HFFc6 (cell line): ENCODE measurements at places on chromosomes 1 and 21.

DNA sequence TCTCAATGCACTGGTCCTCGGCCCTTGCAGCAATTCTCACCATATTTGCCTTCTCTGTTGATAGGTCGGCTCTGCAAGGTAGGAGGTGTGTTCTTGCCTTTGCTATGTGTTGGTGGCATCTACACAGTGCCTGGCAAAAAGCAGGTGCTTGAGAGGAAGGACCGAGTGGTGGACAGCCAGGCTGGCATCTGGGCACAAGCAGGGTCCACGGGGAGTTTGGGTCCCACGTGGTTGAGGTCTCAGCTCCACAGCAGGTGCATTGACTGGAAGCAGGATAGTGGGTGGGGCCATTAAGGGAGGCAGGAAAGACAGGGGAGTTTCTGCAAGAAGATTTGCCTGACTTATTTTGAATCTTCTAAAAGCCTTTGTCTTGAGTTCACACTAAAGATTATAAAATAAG lies 81.2 kb upstream of the WNT4 start:
- DNase-seq: no peak

GRCh38 chr1:207806531-207807325 lies 54.9 kb downstream of the CD46 start:
- DNase-seq: peak; percentile 49

DNA sequence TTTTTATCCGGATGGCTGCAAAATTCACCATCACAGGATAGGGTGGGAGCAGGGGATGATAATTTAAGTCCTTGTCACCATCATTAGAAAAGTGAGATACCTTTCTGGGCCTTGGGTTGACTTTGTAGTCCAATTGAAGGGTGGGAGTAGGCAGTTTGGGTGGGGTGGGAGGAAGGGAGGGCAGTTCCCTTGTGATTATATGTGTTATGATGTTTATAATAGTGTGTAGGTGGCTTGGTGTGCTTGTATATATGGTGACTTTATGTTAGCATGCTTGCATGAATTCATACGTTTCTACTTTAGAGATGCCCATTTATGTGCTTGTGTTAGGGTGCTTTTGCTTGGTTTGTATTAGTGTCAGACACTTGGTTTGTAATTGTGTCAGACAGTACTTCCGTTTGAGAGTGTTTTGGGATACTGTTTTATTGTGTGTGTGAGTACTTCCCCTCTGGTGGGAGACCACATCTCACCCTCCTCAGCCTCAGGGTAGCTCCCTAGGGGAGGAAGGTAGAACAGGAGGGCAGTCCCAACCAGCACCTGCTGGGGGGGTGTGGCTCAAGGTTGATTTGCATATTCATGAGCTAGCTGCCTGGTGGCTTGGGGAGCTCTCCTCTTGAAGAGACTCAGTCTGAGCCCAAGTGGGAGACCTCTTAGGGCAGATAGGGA lies 6.3 kb upstream of the POU3F1 start:
- DNase-seq: no peak

DNA sequence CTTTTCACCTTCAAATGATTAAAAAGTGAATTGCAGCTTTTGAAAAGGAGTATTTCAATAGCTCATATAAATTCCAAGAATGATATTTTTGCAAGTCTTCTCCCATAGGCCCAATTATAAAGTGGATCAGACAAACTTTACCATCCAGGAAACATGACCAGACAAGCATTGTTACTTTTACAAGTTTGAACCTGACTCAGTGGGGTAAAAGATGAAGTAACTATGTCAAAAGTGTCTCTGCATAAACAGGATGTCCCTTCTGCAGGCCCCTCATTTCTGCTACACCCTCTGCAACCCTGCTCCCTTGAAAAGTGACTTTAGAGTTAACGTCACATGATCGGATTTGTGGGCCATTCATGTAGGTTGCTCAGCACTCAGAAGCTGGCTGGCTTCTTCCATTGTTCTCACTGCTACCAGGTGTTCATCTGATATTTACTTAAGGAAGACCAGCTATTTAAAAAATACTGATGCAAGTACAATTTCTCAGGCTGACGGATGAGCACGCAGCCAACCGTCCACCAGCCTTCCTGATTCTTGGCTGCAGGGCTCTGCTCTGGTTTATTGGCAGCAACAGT lies 32.3 kb downstream of the URB1 start:
- no peak for DNase-seq

DNA sequence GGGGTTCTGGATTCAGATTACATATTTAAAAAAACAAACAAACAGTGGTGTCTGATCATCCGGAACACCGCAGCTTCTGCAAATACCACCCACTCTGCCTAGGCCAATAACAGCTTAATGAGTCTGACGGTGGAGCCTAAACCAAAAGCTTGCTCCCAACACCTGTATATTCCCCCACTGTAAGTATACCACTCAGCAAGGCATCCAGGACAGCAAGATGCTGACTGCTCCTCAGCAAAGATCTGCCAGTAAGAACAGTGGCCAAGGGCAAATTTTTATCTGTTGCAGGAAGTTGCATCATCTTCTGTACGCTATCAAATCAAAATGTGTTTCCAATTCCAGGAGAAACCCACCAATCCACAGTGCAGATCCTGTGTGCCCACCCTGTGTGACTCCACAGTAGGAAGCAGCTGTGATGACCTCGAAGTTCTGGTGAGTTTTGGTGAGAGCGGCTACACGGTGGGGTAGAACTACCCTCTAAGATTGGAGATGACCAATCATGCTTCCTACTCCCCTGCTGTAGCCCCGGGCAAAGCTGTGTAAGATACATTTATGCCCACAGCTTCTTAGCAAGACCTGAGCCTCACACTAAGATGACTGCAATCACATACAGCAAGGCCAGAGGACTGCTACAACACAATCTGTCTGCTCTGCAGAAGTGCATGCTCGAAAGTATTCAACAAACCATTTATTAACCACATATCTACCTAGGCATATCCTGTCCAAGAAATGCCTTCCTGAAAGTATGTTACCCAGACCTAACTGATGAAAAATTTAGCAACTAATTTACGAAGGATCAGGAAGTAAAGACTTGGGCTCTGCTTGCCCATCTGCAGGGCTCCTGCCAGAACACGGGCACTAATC lies 30.5 kb downstream of the SIPA1L2 start:
- DNase-seq: no peak

- DNase-seq: no peak
These were observed 1.6 kb upstream of the PAQR7 start for GRCh38 chr1:25877155-25877554.

DNA sequence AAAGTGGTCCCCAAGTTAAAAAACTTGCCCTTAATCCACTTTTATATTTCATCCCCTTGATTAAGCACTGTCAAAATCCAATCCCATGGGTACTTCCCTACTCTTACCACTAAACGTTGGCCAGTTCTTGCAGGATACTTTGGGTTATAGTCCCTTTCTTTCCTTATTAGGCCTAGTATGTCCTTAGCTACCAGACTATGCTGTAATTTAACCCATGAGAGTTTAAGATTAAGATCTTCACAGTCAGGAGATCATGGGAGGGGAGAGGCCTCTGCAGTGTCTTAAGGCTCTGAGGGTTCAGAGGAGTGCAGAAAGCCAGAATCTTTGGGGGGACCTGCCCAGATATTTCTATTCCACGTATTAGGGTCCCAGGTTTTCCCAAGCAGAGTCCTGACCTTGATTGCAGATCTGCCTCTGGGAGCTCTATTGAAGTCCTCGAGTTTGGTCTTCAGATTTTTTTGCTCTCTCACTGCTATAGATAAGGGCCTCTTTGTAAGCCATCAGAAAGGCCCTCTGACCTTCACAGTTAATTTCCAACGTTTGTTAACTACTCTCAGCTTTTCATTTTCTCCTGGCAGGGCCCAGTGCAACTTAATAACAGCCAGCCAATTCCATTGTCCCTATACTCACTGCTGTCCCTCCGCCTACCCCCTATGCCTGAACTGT lies 9.0 kb upstream of the CGN start:
- no peak for DNase-seq

GRCh38 chr21:23217597-23217996 lies 2219.4 kb downstream of the NCAM2 start:
- no peak for DNase-seq

DNA sequence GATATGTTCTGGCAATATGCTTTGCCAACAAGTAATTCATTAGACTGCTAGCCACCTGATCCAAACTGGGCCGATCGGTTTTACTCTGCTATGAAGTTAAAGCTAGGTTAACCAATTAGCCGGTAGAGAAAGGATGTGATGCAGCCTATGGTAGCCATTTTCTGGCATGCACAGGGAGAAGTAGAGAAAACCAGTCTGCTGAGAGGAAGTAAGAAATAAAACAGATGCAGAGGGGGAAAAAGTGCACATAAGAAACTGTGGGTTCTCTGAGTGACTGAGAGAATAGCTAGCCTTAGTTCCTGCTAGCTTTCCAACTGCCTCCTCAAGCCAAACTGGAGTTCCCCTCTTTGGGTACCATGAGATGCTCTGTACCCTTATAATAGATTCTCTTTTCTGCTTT lies 52.8 kb downstream of the ARID4B start:
- no peak for DNase-seq
